HCT116 (cell line): ENCODE measurements at places on chromosomes 3 and 15. TPM values are rescaled to one million over a fixed set of nuclear protein-coding genes. Genes with fewer than 3 reads are reported as not detected.
A peak's percentile ranks its signal among the peaks of the same experiment; 100 is the strongest.

GRCh38 chr3:38118421-38119247 is 18.3 kb downstream of the ACAA1 start:
- no peak for DNase-seq
- H3K27ac ChIP-seq: no peak overlapping the region
- no peaks in the 10 kb centered on the region for H3K27me3 ChIP-seq
- peaks cover 5% of the 10 kb centered on the region; the same call in 1 of the 2 replicates for H3K4me1 ChIP-seq
- H3K4me3 ChIP-seq: no peak overlapping the region

The VGLL3 gene
- total RNA-seq: 0.10 TPM

DNA sequence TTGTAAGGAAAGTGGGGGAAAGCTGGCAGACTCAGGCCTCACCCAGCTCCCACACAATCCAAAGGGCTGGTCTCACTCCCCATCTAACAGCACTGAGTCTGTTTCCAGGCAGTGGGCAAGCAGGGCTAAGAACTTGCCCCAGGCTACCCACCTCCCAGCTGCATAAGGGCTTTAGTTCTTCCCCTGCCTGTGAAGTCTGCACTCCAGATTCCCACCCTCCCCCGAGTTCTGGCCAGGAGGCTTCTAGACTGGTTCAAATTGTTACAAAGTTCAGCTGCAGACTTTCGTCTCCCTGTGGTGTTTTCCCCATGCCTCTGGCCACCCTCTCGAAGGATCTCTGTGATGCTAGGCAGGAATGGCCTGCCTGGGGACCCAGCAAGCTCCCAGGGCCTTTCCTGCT is 11.2 kb downstream of the EHHADH start:
- no peak overlapping the region for H3K27ac ChIP-seq
- H3K4me1 ChIP-seq: no peaks in the 10 kb centered on the region
- no peak overlapping the region for H3K4me3 ChIP-seq
- no peak for DNase-seq
- H3K27me3 ChIP-seq: no peaks in the 10 kb centered on the region

- H3K4me1 ChIP-seq: no peaks in the 10 kb centered on the region
- DNase-seq: no peak
- no peak overlapping the region for H3K27ac ChIP-seq
- no peak overlapping the region for H3K4me3 ChIP-seq
- H3K27me3 ChIP-seq: no peaks in the 10 kb centered on the region
Observed at GRCh38 chr3:37141676-37142075, 32.7 kb downstream of the LRRFIP2 start.

GRCh38 chr3:128584412-128585020 is 66.1 kb downstream of the RPN1 start:
- H3K4me3 ChIP-seq: no peak overlapping the region
- H3K27ac ChIP-seq: no peak overlapping the region
- peak; percentile 68 for DNase-seq
- peaks cover 10% of the 10 kb centered on the region; the same call in 1 of the 2 replicates for H3K4me1 ChIP-seq
- no peaks in the 10 kb centered on the region for H3K27me3 ChIP-seq

The SIDT1 gene
- not detected for total RNA-seq

DNA sequence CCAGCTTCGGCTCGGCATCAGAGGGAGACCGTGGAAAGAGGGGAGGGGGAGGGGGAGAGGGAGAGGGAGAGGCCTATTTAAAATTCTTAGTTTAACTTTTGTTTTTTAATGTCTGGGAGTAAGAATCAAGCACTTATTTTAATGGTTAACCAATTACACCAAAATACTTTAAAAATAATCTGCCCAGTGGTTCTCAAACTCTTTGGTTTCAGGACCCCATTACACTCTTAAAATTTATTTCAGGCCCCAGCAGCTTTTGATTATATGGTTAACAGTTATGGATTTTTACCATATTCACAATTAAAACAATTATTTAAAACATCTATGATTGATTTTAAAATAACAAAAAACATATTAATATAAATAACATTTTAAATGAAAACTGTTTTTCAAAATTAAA is 44.5 kb downstream of the NKIRAS1 start:
- H3K27me3 ChIP-seq: no peaks in the 10 kb centered on the region
- DNase-seq: no peak
- H3K27ac ChIP-seq: no peak overlapping the region

The PRICKLE2 gene
- 0.05 TPM for total RNA-seq

- no peaks in the 10 kb centered on the region for H3K4me1 ChIP-seq
- no peak overlapping the region for H3K4me3 ChIP-seq
- no peak overlapping the region for H3K27ac ChIP-seq
- H3K27me3 ChIP-seq: no peaks in the 10 kb centered on the region
Observed at GRCh38 chr15:36080759-36081158, 498.7 kb upstream of the CDIN1 start.

The AP3B2 gene
- 0.07 TPM for total RNA-seq

- H3K27ac ChIP-seq: no peak overlapping the region
- H3K4me3 ChIP-seq: no peak overlapping the region
- H3K27me3 ChIP-seq: no peaks in the 10 kb centered on the region
- H3K36me3 ChIP-seq: no peaks in the 10 kb centered on the region
- no peaks in the 10 kb centered on the region for H3K4me1 ChIP-seq
- no peak for DNase-seq
Observed at GRCh38 chr15:67613211-67613610, 70.7 kb downstream of the MAP2K5 start.

The DNAJB11 gene
- total RNA-seq: 54.3 TPM

GRCh38 chr3:14861446-14862302 is 42.9 kb downstream of the FGD5 start:
- DNase-seq: no peak
- no peak overlapping the region for H3K4me3 ChIP-seq
- no peaks in the 10 kb centered on the region for H3K4me1 ChIP-seq
- no peak overlapping the region for H3K27ac ChIP-seq

GRCh38 chr3:20569310-20569709 is 383.3 kb upstream of the SGO1 start:
- H3K27me3 ChIP-seq: no peaks in the 10 kb centered on the region
- no peaks in the 10 kb centered on the region for H3K36me3 ChIP-seq
- no peak for DNase-seq

The PLA2G4D gene
- 0.34 TPM for total RNA-seq

The MCF2L2 gene
- 1.5 TPM for total RNA-seq

The CCRL2 gene
- not detected for total RNA-seq

The SMAD6 gene
- 6.6 TPM for total RNA-seq

DNA sequence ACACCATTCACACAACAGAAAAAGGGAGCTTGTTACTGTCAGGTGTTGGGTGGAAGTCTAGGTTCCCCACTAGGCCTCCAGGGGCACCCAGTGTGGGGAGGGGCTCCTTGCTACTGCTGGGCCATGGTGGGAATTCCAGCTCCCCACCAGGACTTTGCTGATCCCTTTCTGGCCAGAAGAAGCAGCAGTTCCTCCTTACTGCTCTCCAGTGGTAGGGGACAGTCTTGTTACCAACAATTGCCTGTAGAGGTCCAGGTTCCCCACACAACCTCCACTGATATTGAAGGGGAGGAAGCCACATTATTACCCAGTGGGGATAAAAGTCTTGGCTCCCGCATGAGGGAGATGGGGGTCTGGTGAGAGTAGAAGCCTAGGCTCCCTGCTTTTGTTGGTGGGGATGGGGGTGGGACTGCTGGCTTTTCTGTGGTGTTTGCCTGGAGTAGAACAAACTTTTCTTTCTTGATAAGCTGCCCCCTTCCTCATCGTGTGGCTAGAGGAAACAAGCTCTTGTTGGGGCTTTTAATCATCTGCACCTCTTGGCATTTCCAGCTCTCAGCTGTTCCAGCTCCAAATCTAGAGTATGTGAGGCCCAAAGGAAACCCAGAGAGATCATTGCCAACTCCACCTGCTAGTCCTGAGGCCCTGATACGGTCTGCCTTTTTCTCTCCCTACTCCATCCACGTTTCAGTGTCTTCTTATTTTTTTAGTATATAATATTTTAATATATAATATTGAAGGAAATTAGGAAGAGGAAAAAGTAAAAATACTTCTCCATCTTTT is 824.2 kb downstream of the AGBL1 start:
- no peak overlapping the region for H3K27ac ChIP-seq
- H3K27me3 ChIP-seq: no peaks in the 10 kb centered on the region
- no peak for DNase-seq

DNA sequence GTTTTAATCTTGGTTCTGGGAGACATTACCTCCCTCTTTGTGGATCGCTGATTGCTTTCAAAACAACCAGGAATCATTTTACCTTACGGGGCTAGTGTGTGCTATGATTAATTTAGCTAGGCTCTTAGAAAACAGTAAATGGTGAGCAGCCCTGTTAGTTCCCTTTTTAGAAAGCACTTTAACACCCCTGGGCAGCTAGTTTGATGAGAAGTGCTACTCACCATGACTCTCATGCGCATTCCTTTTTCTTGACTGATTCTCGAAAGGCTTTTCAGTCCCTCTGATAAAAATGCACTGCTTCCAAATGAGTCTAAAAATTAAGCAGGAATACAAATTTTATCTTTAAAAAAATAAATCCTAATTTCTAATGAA is 75.3 kb upstream of the LEKR1 start:
- no peak for DNase-seq
- no peaks in the 10 kb centered on the region; the same call in 1 of the 2 replicates for H3K4me1 ChIP-seq
- no peaks in the 10 kb centered on the region for H3K27me3 ChIP-seq
- H3K36me3 ChIP-seq: no peaks in the 10 kb centered on the region

The KLF15 gene
- total RNA-seq: 3.3 TPM

GRCh38 chr3:149336925-149337324 is 3.5 kb upstream of the TM4SF18 start:
- H3K4me1 ChIP-seq: peaks cover 13% of the 10 kb centered on the region; the same call in 1 of the 2 replicates
- no peak overlapping the region for H3K4me3 ChIP-seq
- H3K36me3 ChIP-seq: no peaks in the 10 kb centered on the region
- DNase-seq: no peak
- no peak overlapping the region for H3K27ac ChIP-seq

GRCh38 chr3:14795996-14796395 is 22.8 kb upstream of the FGD5 start:
- H3K27me3 ChIP-seq: no peaks in the 10 kb centered on the region
- DNase-seq: no peak
- no peaks in the 10 kb centered on the region for H3K4me1 ChIP-seq

The EPHA6 gene
- total RNA-seq: not detected

GRCh38 chr3:136512381-136512780 is 239.8 kb downstream of the STAG1 start:
- no peaks in the 10 kb centered on the region for H3K27me3 ChIP-seq
- no peaks in the 10 kb centered on the region for H3K36me3 ChIP-seq
- H3K4me1 ChIP-seq: no peaks in the 10 kb centered on the region
- no peak overlapping the region for H3K4me3 ChIP-seq
- no peak for DNase-seq
- no peak overlapping the region for H3K27ac ChIP-seq

The EXOG gene
- total RNA-seq: 8.3 TPM

GRCh38 chr15:39191871-39192291 is 389.0 kb upstream of the THBS1 start:
- H3K27me3 ChIP-seq: no peaks in the 10 kb centered on the region
- H3K4me1 ChIP-seq: peaks cover 5% of the 10 kb centered on the region
- H3K36me3 ChIP-seq: no peaks in the 10 kb centered on the region

The RASGRP1 gene
- total RNA-seq: 1.6 TPM

- H3K4me3 ChIP-seq: no peak overlapping the region
- H3K27me3 ChIP-seq: no peaks in the 10 kb centered on the region
- H3K27ac ChIP-seq: no peak overlapping the region
- no peaks in the 10 kb centered on the region for H3K36me3 ChIP-seq
Observed at GRCh38 chr3:184733971-184734608, 22.2 kb upstream of the MAGEF1 start.

The SAXO2 gene
- total RNA-seq: 5.7 TPM

DNA sequence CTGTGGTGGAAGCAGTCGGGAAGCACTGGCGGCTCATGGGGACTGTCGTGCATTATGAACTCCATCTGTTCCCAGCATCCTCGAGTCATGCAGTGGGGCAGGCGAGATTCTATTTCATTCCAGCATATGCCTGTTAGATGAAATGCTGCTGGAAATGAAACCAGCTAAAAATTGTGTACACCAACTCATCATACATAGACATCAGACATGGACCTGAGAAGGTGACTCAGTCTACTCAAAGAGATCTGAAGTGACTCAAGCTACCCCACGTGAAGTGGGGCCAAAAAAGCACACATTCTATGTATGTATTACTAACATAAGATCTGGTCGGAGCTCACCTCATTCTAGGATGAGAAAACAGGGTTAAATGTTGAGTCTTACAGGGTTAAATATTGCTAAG is 47.5 kb upstream of the FAM98B start:
- no peak for DNase-seq
- no peak overlapping the region for H3K4me3 ChIP-seq
- H3K36me3 ChIP-seq: no peaks in the 10 kb centered on the region
- no peak overlapping the region for H3K27ac ChIP-seq

DNA sequence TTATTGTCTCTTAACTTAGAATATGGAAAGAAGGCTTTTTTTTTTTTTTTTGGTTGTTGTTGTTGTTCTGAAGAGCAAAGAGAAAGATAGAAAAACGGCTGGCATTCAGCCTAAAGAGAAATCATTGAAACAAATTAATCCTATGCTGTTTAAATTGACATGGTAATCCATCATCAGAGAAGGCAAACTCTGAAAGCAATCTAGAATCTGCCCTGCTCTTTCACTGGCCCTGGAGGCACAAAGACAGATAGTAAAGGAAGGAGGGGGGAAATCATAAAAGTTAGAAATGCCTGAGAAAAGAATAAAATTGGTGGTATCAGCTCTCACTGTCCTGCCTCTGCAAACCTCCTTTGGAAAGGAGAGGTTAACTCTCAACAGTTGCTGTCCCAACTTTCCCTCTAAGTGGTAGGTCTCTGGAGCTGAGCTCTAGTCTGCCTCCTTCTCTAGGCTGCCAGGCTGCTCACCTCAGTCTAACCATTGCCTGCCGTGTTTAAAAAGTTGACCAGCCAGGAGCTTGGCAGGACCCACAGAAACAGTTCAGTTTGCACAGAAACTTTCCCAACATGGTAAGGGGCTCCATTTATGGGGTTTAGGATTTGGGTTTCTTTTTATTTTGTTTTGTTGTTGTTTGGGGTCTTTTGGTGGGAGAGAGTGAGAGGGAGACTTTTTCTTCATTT is 13.4 kb upstream of the NR2F2 start:
- no peaks in the 10 kb centered on the region for H3K36me3 ChIP-seq
- no peak overlapping the region for H3K27ac ChIP-seq
- no peak for DNase-seq
- no peaks in the 10 kb centered on the region for H3K27me3 ChIP-seq

The COL6A5 gene
- total RNA-seq: not detected

The KNG1 gene
- total RNA-seq: 0.25 TPM

The CRYGS gene
- 4.3 TPM for total RNA-seq

- no peak for DNase-seq
- no peaks in the 10 kb centered on the region for H3K27me3 ChIP-seq
- no peak overlapping the region for H3K4me3 ChIP-seq
- peaks cover 28% of the 10 kb centered on the region for H3K4me1 ChIP-seq
- H3K36me3 ChIP-seq: no peaks in the 10 kb centered on the region
Observed at GRCh38 chr3:150302246-150302645, 105.9 kb upstream of the TSC22D2 start.

DNA sequence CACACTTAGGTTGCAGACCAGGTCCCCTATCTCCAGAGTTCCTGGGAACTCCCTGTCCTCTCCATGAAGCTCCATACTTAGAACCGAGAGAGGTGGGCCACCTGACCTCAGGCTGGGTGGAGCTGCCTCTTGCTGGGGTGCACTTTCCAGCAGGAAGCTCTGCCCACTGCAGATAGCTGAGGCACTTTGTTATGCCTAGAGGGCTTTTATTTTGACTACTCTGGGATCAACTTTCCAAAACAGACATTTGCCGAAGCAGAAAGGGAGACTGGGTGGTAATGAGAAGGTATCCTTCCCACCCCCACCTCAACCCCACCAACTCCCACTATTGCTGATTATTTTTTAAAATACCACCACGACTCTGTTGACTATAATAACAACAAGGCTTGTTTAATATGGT is 54.7 kb downstream of the CLDN11 start:
- no peaks in the 10 kb centered on the region for H3K27me3 ChIP-seq
- no peak overlapping the region for H3K27ac ChIP-seq
- DNase-seq: no peak
